ENCODE measurements at places on chromosomes 6 and 20.

- no peaks in the 10 kb centered on the region for H3K4me1 ChIP-seq
- no peak overlapping the region for H3K27ac ChIP-seq
- no peaks in the 10 kb centered on the region for H3K36me3 ChIP-seq
- H3K27me3 ChIP-seq = no peaks in the 10 kb centered on the region
Measured at GRCh38 chr20:51377132-51377531, 165.4 kb downstream of the NFATC2 start.

DNA sequence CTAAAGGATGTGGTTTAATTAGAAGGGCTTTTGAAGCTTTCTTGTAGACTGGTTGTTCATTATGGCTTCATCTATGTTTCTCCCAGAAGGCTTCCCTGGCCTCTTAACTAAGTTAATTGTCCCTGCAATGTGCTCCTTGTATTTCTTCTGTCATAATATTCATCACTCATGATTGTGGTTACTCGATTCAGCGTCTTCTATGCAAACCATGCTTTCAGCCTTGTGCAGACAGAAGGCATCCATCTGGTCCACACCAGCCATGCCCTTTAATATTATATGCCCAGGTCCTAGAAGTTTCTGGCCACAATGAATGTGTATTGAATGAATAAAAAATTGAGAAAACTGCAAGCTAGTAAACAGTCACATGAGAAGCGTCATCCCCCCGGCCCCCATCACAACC lies 163.2 kb downstream of the KHDC1L start:
- no peak overlapping the region for H3K27ac ChIP-seq
- no peaks in the 10 kb centered on the region for H3K4me1 ChIP-seq
- DNase-seq = no peak
- no peaks in the 10 kb centered on the region for H3K36me3 ChIP-seq

DNA sequence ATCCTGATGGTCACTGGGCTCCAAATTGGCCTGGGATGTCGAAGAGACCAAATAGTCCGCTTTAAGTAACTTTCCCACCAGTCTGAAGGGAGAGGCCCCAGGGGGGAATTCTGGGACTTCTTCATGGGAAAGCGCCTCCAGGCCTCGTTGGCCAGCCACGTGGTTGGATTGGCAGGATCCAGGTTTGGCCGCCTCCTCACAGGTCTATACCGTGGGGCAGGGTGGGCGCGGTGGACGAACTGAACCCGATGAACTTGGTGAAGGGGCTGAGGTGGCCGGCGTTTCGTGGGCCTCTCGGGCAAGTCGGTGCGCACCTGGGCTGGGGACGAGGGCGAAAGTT lies 297 bp downstream of the POM121L2 start:
- DNase-seq = no peak
- peak overlapping the region; percentile 56 for H3K4me3 ChIP-seq
- H3K4me1 ChIP-seq = peaks cover 8% of the 10 kb centered on the region

- no peak overlapping the region for H3K27ac ChIP-seq
- DNase-seq = no peak
- H3K27me3 ChIP-seq = no peaks in the 10 kb centered on the region
- peaks cover 3% of the 10 kb centered on the region for H3K4me1 ChIP-seq
Measured at GRCh38 chr6:29519291-29520010, 31.7 kb upstream of the MAS1L start.

DNA sequence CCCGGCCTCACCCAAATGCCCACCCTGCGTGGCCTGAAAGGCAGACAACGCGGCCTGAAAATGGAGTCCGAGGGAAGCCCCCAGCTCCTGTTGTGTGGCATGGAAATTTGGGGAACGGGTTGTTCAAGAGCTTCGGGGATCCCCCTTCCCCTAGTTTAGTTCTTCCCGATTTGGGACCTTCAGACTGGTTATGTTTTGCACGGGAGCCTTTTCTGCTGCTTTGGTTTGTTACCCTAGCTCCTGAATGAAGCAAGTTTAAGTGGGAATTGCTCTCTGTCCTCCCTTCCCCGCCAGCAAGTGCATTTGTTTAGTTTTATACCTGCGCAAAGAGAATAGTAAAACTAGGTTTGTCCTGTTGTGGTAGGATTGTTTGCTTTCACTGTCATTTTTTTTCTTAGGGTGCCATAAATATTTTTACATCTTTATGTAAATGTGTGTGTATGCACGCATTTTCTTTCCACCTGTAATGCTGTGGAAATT lies 604 bp downstream of the SH3BGRL2 start:
- no peaks in the 10 kb centered on the region for H3K36me3 ChIP-seq
- no peaks in the 10 kb centered on the region for H3K27me3 ChIP-seq
- H3K27ac ChIP-seq = peak overlapping the region; percentile 78
- no peak for DNase-seq
- peak overlapping the region; percentile 88 for H3K4me3 ChIP-seq

- no peak overlapping the region for H3K4me3 ChIP-seq
- no peaks in the 10 kb centered on the region for H3K36me3 ChIP-seq
- peaks cover 4% of the 10 kb centered on the region for H3K4me1 ChIP-seq
- DNase-seq = no peak
- no peak overlapping the region for H3K27ac ChIP-seq
Measured at GRCh38 chr6:113719545-113719944, 137.6 kb upstream of the MARCKS start.

DNA sequence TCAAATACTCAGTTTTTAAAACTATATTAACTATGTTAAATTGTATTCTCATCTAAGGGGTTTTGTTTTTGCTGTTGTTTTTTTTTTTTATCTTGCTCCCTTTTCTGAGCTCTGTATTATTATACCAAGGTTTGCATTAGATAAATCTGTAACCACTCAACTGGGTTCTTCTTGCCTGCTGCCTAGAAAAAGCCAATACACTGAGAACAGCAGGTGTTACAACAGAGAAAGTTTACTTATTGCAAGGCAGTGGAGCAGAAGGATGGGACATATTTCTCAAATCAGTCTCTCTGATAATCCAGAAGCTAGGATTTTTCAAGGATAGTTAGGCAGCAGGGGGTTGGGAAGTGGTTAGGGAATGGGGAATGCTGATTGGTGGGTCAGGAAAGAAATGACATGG lies 378.8 kb upstream of the PLCB4 start:
- no peaks in the 10 kb centered on the region for H3K27me3 ChIP-seq
- peaks cover 2% of the 10 kb centered on the region for H3K36me3 ChIP-seq
- DNase-seq = no peak
- no peak overlapping the region for H3K27ac ChIP-seq
- no peaks in the 10 kb centered on the region for H3K4me1 ChIP-seq
- no peak overlapping the region for H3K4me3 ChIP-seq

- no peak for DNase-seq
- no peak overlapping the region for H3K4me3 ChIP-seq
- peaks cover 18% of the 10 kb centered on the region for H3K4me1 ChIP-seq
- H3K36me3 ChIP-seq = no peaks in the 10 kb centered on the region
Measured at GRCh38 chr6:150634176-150634963, 34.7 kb downstream of the PLEKHG1 start.

DNA sequence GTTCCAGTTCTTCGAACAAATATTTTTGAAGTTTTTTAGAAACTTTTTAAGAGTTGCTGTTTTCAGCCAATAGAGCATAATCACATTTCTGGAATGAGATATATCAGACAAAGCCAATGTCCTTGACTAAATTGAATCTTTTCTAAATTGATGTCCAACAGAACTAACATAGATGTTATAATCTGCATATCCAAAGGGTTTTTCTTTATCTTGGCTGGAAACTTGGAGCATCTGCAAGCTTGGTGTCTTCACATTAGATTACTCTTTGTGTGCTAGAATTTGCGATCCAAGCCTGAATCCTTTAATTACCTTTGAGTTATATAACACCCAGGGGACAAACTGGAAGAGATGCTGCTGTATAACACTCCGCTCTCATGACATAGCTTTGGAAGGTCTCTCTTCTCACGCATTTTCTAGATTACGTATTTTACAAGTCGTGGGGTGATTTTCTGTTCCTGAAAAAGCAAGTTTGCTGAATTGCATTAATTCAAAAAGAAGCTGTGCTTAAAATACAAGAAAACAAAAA lies 64.4 kb upstream of the FUCA2 start:
- H3K4me3 ChIP-seq = no peak overlapping the region
- H3K4me1 ChIP-seq = no peaks in the 10 kb centered on the region
- no peak for DNase-seq
- H3K36me3 ChIP-seq = no peaks in the 10 kb centered on the region

- no peak overlapping the region for H3K27ac ChIP-seq
- no peaks in the 10 kb centered on the region for H3K36me3 ChIP-seq
- H3K4me1 ChIP-seq = peaks cover 4% of the 10 kb centered on the region
- H3K4me3 ChIP-seq = no peak overlapping the region
- H3K27me3 ChIP-seq = no peaks in the 10 kb centered on the region
- no peak for DNase-seq
Measured at GRCh38 chr6:109701221-109701620, 10.1 kb downstream of the FIG4 start.

GRCh38 chr6:138012682-138013081 lies 94.5 kb downstream of the PERP start:
- no peaks in the 10 kb centered on the region for H3K4me1 ChIP-seq
- no peaks in the 10 kb centered on the region for H3K27me3 ChIP-seq
- no peak for DNase-seq
- no peak overlapping the region for H3K4me3 ChIP-seq

DNA sequence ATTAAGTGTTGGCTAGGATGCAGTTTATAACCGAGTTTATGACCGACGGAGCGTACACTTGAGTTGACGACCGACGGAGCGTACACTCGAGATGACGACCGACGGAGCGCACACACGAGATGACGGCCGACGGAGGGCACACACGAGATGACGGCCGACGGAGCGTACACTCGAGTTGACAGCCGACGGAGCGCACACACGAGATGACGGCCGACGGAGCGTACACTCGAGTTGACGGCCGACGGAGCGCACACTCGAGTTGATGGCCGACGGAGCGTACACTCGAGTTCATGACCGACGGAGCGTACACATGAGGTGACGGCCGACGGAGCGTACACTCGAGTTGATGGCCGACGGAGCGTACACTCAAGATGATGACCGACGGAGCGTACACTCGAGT lies 119.8 kb downstream of the HUS1B start:
- no peak overlapping the region for H3K27ac ChIP-seq
- H3K36me3 ChIP-seq = peaks cover 9% of the 10 kb centered on the region
- no peak for DNase-seq
- H3K27me3 ChIP-seq = no peaks in the 10 kb centered on the region

DNA sequence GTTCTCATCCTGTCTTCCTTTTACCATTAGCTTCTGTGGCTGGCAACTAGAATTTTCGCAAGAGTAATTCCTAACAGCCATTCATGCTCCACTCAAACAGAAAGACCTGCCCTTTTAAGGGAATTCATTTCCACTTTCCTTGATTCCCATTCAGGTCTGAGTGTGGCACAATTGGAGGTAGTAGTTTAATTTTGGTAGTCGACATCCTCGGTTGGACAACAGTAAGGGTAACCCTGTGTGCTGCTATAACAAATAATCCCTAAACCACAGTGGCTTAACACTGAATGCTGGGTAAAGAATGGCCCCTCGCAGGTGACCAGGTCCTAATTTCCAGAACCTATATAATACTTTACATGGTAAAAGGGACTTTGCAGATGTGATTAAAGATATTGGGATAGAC lies 142.9 kb downstream of the BMP7 start:
- H3K27me3 ChIP-seq = no peaks in the 10 kb centered on the region
- no peaks in the 10 kb centered on the region for H3K36me3 ChIP-seq
- H3K4me3 ChIP-seq = no peak overlapping the region
- DNase-seq = no peak
- H3K27ac ChIP-seq = no peak overlapping the region

Measured in liver (tissue), 10 donors.